ENCODE measurements at places on chromosomes 13 and 19.
A peak's percentile ranks its signal among the peaks of the same experiment; 100 is the strongest.

GRCh38 chr13:80486402-80486801, 145.5 kb upstream of the SPRY2 start:
- no peak for DNase-seq

DNA sequence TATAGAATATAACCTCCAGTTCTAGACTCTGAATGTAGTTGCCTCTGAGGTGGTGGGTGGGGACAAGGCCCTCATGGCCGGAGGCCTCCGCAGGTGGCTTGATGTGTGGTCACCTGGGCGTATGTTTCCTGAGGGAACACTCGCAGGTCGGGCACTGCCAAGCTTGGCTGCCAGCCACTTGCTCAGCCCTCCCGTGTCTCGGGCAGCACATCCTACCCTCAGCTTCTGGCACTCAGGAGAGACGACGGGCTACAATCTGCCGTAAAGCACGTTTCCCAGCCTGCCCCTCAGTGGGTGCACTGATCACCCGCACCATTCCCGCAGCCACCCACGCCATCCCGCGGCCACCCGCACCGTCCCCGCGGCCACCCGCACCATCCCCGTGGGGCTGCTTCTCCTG, 15.2 kb downstream of the THOP1 start:
- DNase-seq: no peak

GRCh38 chr13:75417012-75417384, 65.0 kb downstream of the TBC1D4 start:
- DNase-seq: peak; percentile 4

GRCh38 chr13:102897371-102898138, 51.7 kb downstream of the ERCC5 start:
- DNase-seq: no peak

DNA sequence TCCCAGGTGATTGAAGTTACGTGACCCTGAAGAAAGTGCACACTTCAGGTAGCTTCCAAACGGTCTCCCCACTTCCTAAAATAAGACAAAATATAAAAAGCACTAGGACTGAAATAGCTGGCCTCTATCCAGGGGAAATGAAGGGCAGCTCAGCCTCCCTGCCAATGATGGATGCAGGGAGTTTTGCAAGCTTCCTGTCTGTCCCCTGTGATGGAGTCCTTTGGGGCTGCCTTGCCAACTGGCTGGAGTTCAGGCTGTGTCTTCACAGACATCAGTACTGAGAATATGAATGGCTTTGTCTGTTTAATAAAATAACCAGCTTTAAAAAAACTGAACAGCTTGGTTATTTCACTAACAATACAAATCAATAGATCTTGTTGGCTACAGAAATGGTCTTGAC, 101.4 kb upstream of the GPR12 start:
- DNase-seq: no peak

DNA sequence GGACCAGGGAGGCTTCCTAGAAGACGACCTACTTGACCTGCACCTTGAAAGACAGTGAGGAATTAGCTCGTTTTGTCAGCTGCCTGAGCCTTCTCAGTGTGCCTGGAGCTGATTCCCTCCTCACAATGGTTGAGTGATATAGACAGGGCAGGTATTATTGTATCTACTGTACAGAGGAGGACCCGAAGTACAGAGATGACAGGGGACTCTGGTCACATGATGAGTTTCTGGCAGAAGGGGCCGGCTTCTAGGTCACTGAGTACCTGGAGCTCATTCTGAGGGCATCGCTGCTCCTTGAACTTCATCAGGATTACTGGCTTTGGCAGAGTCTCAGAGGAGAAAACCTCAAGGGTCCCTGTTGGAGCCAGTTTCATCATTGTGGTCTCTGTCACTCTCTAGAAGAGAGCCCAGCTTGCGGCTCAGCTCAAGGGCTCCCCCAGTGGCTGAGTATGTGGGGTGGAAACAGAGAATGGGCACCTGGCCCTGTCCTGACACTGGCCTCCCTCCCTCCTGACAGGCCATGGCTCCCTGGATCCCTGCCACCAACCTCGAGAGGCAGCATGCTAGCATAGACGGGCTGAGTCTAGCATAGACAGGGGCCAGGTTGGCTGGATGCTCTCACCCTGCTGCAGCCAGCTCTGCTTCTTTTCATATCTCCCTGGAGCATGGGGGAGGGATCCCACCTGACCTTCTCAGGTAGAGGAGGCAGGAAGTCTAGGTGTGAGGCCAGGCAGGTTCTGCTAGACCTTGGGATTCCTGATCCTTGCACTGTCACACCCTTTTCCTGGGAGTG, 38.7 kb downstream of the NFIX start:
- DNase-seq: peak; percentile 63

GRCh38 chr13:41291246-41291645, 19.8 kb upstream of the NAA16 start:
- DNase-seq: no peak

DNA sequence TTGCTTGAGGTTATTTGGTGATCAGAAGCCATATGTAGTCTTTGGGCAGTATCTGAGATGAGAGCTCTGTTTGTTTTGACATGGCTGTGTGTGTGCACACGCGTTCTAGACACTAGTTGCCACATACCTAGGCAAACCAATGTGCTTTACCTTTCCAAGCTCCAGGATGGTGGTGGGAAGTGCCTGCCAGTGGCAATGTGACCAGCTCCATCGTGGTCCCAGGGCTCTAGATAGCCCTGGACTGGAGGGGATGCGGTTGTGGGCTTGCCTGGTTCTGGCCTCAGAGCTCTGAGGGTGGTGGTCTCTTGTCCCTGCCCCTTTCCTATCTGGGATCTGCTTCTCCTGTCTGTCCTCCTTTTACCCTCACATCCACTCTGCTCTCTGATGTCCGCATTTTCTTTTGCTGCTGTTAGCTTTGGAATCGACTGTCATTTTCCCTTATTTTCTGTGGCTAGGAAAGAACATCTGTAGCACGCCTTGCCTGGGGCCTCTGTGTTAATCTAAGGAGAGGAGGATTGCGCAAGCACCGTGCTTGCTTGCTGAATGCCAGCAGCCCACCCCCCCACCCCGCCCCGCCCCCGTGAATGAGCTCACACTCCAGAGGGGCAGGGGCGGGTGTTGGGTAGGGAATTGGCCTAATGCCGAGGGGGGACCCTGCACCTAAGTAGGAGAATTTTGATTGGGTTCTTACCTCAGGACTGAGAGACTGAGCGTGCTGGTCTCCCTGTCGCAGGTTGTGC, 89.5 kb downstream of the ARHGEF7 start:
- peak; percentile 71 for DNase-seq

DNA sequence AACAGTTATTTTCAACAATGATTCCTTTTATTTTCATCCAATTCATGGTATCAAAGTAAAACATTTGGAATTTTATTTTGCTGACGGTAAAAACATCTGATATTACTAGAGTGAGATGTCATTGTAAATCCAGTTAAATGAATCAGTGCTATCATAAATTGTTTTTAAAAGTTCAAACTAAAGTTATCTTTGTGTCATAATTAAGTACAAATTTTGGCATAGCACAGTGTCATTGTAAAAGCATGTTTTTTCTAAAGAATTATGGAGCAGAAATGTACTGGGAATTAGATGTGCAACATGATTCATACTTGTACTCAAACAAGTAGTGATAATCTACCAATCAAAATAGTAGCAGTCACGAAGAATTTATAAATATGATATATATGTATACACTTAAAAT, 92.8 kb downstream of the FAM216B start:
- DNase-seq: no peak

- DNase-seq: no peak
Measured at GRCh38 chr13:32659736-32660135, 73.5 kb downstream of the PDS5B start.

- DNase-seq: no peak
Measured at GRCh38 chr13:73687087-73687486, 447.1 kb downstream of the KLF12 start.

- no peak for DNase-seq
Measured at GRCh38 chr19:3006075-3006767, 22.9 kb downstream of the TLE2 start.

DNA sequence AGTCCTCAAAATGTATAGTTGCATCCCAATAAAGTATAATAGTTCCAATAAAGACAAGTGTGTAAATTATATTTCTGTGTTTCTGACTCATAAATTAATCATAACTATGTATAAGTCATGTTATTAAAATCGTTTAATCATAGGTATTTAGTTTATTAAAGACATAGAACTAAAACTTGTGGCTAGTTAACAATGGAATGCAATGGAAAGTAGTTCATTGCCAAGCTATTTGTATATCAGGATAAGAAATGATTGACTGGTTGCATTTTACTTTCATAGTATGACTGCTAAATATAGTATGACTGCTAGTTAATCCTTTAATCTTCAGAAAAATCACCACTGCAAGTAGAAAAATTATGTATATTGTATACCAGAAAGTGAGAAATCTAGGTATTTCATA, 16.9 kb downstream of the COG3 start:
- no peak for DNase-seq

GRCh38 chr19:47421244-47421786, 2.0 kb upstream of the MEIS3 start:
- no peak for DNase-seq

- no peak for DNase-seq
Measured at GRCh38 chr19:33686262-33686661, 64.5 kb downstream of the CHST8 start.

DNA sequence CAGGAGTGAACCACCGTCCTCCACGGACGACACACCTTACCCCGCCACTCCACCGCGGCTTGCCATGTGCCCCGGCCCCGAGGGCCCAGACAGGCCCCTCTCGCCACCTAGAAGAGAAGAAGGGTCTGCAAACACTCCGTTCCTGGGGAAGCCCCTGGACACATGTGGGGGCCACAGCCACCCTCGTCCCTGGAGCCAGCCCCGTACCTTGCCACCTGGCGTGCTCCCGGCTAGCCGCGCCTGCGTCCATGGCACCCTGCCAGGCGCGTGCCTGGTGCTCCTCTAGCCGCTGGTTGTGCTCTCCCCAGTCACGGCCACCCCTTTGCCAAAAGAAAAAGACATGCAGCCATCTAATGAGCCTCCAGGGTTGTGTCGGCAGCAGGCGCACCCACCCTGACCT, 19.9 kb upstream of the TINCR start:
- DNase-seq: no peak

- DNase-seq: no peak
Measured at GRCh38 chr19:24159707-24160106, 72.7 kb downstream of the ZNF254 start.

- DNase-seq: no peak
Measured at GRCh38 chr19:19217099-19217498, 5.3 kb downstream of the NCAN start.

GRCh38 chr13:21476893-21477472, 17.9 kb upstream of the ZDHHC20 start:
- DNase-seq: peak; percentile 84

DNA sequence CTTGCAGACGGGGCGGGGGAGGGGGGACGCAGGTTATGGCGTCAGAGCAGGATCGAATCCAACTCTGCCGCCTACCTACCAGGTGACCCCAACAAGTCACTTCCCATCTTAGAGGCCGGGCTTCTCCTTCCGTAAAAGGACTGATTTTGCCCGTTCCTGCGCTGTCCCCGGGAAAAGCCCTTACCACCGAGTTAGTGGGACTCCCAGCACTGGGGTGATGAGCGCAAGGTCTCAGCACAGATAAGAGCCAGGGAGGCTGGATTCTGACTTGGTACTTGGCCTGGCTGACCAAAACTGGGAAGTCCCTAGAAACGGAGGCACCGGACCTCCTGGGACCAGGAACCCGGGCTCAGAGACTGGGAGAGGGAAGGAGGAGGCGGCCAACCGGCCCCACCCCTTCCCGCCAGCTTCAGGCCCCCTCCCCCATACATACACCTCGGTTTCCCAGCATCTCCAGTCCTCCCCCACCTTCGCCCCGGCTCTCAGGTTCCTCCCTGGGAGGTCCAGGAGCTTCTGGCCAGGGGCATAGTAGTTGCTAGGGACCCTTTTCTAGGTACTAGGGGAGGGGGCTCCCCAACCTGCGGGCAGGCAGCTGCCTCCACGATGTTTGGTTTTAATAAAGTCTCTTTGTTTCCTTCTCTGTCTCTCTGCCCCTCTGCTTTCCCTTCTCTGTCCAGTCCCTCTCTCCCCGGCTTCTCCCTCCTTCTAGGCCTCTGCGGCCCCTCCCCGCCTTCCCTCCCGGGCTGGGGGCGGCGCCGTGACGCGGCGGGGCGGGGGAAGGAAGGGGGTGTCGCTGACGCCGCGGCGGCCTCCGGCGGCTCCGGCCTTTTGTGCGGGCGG, at the start of gene GRAMD1A:
Gene GRAMD1A (plus strand): TSS at position 826 of the 840 bp plus-strand sequence. CDS start 156 bp downstream, outside the sequence.
- DNase-seq: peak; percentile 61

DNA sequence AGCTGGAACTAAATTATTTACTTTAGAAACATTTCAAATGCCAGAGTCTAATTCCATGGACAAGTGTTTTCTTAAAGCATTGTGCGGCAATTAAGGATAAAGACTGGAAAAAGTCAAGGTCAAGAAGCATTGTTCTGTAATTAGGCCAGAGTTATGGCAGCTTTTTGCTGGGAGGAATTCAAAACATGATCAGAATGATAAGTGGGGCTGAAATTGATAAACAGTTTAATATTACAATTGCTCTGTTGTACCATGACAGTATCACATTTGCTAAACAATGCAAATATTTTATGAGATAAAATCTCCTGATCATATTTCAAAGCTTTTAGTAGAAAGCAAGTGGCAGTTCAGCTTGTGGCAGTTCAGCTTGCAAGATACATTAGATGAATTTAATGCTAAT, 513.7 kb downstream of the GPC6 start:
- DNase-seq: no peak

DNA sequence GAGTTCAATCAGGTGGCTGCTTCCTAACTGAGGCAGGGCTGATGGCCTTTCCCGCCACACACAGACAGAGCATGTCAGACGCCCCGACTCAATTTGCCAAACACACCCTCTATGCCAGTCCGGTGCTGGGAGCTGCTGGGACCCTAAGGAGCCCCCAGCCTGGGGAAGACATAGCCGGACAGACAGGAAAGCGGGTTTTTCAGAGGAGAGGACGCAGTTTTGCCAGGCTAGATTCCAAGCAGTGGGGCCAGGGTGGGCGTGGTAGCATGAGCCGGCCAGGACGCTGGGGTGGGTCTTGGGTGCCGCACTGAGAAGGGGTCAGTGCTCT, 19.8 kb downstream of the MAST3 start:
- DNase-seq: no peak

DNA sequence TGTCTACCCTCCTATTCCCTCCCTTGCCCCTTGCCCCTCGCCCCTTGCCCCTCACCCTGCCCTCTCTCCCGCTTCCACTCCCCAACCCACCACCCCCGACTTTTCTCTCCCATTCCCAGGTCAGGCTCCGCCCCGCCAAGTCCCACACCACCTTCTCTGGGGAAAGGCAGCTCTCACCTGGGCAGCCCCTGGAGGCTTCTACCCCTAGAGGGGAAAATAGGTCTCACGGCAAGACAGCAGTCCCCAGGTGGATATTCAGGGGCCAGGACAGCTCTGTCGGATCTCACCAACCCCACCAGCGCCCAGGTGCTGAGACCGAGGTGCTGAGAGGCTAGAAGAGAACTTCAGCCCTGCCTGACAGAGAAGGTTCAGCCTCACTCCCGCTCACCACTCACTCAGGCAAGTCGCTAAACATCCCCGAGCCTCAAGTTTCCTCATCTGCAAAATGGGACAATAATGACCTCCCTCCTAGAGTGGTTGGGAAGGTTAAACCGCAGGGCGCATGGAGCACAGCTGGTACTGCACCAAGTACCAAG, 1.4 kb upstream of the ERFL start:
- no peak for DNase-seq

Measured in HL-60 (cell line).